ENCODE measurements at places on chromosomes 2 and 18. TPM values are rescaled to one million over a fixed set of nuclear protein-coding genes. Genes with fewer than 3 reads are reported as not detected.

Gene ARHGAP28
- 3.6 TPM for total RNA-seq

Gene AGXT
- total RNA-seq, result not detected

Gene MC5R
- not detected for total RNA-seq

Gene NETO1
- 4.9 TPM for total RNA-seq

Gene PLGLB2
- 0.11 TPM for total RNA-seq

Gene PLEK
- not detected for total RNA-seq

Gene SCG2
- total RNA-seq, result 3.0 TPM

Gene FNDC4
- 1.9 TPM for total RNA-seq

Gene CCDC74B
- 33.7 TPM for total RNA-seq

Gene EVA1A
- total RNA-seq, result 73.2 TPM

Gene POTEF
- 5.4 TPM for total RNA-seq

Gene OSBPL6
- 3.8 TPM for total RNA-seq

GRCh38 chr2:118279005-118279404 lies 190.7 kb downstream of the INSIG2 start:
- no peak for DNase-seq

DNA sequence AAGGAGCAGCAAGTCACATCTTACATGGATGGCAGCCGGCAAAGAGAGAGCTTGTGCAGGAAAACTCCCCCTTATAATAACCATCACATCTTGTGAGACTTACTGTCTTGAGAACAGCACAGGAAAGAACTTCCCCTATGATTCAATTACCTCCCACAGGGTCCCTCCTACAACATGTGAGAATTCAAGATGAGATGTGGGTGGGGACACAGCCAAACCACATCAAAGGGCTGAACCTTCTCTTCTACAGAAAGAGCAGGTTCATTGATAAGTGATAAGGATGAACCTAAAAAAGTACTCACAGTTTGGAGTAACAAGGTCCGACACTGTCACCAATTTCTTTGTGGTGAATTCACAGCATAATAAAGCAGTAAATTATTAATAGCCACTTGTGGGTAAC lies 422.2 kb upstream of the FSIP2 start:
- no peak for DNase-seq

DNA sequence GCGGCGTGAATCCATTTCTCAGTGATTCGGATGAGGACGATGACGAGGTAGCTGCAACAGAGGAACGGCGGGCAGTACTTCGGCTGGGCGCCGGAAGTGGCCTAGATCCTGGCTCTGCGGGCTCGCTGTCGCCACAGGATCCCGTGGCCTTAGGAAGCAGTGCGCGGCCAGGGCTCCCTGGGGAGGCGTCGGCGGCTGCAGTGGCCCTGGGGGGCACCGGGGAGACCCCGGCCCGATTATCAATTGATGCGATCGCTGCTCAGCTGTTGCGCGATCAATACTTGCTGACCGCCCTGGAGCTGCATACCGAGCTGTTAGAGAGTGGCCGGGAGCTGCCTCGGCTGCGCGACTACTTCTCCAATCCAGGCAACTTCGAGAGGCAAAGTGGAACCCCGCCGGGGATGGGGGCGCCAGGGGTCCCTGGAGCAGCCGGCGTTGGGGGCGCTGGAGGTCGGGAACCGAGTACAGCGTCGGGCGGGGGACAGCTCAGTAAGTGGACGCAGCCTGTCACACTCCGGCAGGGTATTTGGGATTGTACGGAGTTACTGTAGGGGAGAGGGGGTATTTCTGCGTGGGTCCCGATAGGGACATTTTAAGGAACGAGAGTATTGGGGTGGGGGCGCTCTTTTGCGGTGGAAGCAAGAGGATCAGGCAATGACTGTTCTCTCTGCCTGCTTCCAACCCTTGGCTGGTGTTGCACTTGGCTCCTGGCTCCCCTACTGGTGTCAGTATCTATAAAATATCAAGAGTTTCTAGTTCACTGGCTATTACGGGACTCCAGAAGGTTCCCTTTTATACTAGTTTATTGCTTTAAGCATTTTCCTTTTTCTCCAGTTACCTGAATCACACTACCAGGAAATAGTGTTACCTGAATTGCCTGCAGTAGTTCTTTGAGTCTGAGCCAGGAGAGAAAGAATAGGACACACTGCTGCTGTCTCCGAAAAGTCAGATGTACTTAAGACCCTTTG lies 772 bp downstream of the RELCH start:
- DNase-seq, result no peak

- peak; percentile 56 for DNase-seq
Observed at GRCh38 chr2:15800495-15801329, 139.6 kb upstream of the MYCN start.

DNA sequence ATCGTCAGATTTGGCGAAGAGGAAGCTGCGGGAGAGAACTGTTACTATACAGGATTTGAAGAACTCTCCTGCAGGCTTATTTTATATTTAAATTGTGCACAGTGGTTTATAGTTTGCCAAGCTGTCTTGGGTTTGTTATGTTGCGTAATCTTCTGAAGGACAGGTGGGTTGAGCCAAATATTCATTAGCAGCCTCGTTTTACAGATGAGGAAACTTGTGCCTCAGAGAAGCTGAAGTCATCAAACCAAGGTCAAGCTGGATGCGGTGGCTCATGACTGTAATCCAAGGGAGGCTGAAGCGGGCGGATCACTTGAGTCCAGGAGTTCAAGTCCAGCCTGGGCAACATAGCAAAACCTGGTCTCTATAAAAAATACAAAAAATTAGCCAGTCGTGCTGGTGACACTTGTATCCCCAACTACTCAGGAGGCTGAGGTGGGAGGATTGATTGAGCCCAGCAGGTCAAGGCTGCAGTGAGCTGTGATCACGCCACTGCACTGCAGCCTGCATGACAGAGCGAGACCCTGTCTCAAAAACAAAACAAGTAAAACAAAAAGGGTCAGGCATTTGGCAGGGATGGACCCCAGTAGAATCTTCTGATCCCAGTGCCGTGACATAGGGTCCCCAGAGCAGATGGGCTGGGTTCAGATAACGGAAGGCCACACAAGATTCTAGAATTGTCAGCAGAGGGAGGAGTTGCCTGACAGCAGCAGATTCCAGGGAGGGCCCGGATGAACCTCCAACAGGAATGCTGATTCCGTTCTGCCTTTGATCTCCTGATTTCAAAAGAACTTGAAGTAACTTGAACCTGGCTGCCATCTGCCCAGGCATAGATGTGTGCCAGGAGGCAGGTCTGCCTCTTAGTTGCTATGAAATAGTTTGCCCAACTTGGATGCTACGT lies 50.6 kb downstream of the SH3BP4 start:
- no peak for DNase-seq

DNA sequence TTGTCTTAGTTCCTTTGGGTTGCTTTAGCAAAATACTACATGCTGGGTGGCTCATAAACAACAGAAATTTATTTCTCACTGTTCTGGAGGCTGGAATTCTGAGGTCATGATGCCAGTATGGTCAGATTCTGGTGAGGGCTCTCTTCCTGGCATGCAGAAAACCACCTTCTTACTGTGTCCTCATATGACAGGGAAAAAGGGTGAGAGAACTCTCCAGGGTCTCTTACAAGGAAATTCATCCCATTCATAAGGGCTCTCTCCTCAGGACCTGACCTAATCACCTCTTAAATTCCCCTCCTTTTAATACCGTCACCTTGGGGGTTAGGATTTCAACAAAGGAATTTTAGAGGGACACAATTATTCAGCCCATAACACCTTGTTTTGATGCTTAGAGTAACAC lies 243.1 kb upstream of the TNP1 start:
- no peak for DNase-seq

DNA sequence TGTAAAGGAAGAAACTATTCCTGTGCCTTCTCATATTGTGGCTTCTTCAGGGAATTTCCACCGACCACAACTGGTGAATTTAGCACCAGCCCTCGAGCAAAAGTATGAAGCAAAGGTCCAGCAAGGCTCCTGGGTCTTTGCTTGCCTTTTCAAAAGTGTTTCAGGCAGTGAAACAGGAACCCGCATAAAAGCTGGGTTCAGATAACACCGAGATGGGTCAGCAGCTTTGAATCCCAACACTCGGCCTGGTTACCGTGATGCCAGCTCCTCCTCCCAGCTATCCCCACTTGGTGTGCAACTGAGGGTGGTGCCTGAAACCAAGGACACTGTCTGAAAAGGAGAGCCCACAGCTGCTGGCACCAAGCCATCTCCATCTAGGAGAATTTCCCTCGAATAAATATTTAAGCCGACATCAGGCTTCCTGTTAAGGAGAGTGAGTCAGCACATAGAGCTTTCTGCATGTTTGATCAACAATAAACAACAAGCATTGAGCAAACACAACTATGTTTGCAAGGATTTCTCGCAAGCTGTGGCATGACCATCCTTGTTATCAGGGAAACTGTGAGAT lies 69.5 kb downstream of the ANTXR1 start:
- peak; percentile 72 for DNase-seq

GRCh38 chr18:46693996-46694395 lies 37.0 kb upstream of the LOXHD1 start:
- DNase-seq, result no peak

DNA sequence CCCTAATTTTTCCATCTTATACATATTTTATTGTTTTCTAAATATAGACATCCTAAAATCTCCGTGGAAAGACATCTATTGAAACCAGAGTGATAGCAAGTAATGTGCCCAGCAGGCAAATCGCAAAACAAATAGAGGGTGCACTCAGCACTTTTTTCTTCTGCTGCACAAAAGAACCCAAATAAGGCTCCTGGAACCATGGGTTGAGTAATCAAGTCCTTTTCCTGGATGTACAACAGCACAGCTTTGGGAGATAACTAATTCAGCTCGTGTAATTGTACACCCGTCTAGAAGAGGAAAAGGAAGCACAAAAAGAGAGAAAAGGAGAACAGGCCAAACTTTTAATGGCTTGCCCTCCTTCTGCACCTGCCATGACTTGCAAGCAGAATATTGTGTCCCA lies 126.9 kb upstream of the TLK1 start:
- DNase-seq, result no peak

DNA sequence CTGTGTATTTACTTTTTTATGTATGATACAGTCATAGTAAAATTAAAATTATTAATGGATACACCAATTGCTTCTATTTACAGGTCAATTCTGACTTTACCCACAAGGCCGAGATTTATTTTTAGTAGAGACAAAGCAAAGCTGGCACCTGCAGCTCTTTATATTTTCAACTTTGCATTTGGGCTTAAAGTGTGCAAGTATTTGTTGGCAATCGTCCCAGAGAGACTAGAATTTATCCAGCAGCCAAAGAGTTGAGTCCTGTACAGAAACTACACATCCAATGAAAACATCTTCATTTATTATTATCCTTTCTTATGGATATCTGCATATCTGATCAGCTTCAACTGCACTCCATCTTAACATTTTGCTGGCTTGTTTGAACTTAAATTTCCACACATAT lies 485.6 kb downstream of the SOX11 start:
- no peak for DNase-seq

- DNase-seq, result peak; percentile 11
Observed at GRCh38 chr18:25561918-25562317, 210.0 kb upstream of the ZNF521 start.

GRCh38 chr18:9631814-9632496 lies 17.6 kb upstream of the PPP4R1 start:
- no peak for DNase-seq

DNA sequence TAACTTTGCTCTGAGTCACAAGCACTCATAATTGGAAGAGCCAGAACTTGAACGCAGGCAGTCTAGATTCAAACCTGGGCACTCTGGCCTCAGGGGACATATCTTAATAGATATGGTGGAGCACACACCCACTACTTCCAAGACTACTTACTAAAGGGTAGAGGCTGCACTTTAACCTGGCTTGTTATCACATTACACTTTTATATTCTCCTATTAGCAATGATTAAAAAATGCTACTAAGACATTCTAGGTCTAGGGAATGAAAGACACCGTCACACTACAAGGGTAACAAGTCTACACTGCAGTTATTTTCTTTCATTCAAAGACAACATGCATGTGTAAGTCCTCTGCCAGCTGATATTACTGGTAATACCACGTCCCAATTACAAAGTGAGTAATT lies 258.8 kb downstream of the ZNF521 start:
- DNase-seq, result no peak

- DNase-seq, result no peak
Observed at GRCh38 chr2:17749753-17750438, 3.7 kb downstream of the SMC6 start.

- DNase-seq, result no peak
Observed at GRCh38 chr18:28040716-28041115, 136.2 kb downstream of the CDH2 start.

GRCh38 chr18:49628119-49628518 lies 66.3 kb downstream of the LIPG start:
- DNase-seq, result peak; percentile 64

GRCh38 chr2:61017003-61017555 lies 441 bp upstream of the PEX13 start:
- peak; percentile 74 for DNase-seq

DNA sequence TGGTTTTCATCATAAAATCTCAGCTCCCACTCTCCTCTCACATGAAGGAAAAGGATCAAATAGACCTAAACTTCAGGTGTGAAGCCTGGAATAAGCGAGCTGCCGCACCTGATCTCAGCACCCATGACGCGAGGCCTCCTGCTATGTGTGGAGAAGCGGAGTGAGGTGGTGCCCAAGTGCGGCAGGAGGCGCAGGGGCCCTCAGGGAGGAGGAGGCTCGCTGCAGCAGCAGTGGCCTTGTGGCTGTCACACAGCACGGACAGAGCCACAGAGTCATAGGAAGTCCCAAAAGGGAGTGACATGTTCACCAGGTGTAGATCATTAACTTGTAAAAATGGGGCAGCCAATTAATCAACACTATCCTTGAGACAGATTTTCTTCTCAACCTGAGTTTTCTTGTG lies 9.1 kb downstream of the SCLY start:
- DNase-seq, result no peak

DNA sequence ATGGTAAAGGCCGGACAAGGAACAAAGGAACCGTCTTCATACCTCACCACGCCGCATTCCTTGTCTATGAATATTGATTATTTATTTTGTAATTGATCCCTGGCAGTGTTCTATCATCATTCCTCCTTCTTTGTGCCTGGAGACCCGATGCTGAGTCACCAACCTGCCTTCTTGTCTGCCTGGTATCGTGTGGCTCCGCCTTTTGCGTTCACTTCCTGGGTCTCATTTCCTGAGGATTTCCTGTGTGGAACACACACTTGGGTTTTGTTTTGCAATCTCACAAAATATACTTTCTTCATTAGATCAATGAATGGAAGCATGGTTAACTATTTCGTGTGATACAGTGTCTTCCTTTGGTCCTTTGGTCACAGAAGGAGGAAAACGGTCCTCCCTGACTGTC lies 95.5 kb upstream of the SNTG2 start:
- peak; percentile 27 for DNase-seq

DNA sequence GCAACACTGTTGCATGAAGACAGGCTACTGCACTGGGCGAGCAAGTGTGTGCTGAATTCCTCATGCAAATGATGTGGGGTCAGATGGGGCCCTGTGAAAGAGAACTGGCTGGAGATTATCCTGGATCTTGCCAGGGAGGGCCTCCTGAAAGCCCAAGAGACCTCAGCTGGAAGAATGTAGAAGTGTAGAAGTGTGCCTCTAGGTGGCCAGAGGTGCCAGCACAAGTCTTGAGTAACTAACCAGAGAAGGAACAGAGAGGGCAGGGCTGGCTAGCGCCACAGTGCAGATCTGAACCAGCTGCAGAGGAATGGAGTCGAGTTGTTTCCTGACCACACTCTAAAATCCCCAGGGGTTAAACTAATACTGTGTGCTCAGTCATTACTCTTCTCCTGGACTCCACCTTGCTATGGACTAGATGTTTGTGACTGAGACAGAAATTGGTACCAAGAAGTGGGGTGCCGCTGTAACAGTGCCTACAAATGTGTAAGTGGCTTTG lies 399.3 kb downstream of the LRATD1 start:
- DNase-seq, result no peak

- DNase-seq, result no peak
Observed at GRCh38 chr2:69517410-69517809, 80.2 kb upstream of the NFU1 start.

Measured in Daoy (cell line).